Chondrocyte (in vitro differentiated cells): ENCODE measurements at places on chromosomes 1 and 21. TPM values are rescaled to one million over a fixed set of nuclear protein-coding genes. Genes with fewer than 3 reads are reported as not detected.
A peak's percentile ranks its signal among the peaks of the same experiment; 100 is the strongest.

DNA sequence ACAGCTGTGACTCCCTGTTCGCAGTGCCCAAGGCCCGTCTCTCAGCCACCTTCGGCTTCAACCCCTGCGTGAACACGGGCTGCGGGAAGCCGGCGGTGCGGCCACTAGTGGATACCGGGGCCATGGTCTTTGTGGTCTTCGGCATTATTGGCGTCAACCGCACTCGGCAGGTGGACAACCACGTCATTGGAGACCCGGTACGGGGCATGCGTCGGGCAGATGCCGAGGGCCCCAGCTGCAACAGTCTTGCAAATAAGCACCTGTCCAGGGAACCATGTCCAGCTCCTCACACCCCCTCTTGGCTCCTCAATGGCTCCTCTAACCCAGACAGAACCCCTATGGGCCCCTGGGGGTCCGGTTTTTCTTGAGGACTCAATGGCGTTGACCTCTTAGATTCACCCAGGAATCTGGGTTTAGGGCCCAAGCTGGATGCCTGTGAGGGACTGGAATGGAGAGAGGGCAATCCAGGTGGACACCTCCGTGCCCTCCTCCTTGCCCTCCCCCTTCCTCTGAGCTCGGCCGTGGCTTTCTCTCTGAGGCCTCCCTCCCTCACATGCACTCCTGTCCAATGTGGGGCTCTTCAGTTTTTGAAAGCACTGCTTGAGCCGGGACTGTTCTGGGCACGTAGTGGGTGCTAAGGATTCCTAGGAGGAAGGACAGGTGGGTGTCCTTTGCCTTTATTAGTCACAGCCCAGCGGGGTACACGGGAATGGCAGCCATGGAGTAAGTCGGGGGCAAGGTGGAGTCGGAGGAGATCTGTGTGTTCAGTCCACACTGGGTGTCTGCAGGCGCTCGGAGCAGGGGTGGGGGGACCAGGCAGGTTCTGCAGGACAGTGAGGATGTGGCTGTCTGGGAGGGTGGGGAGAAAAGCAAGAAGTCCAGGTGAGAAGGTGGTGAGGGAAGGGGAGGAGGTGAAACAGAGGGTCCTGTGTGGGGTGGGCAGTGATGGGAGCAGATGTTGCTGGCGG lies 51.1 kb downstream of the DISP3 start:
- DNase-seq, result peak; percentile 81
- H3K27ac ChIP-seq, result no peak overlapping the region
- no peaks in the 10 kb centered on the region for H3K36me3 ChIP-seq
- H3K27me3 ChIP-seq, result peaks cover 2% of the 10 kb centered on the region
- H3K4me3 ChIP-seq, result no peak overlapping the region

DNA sequence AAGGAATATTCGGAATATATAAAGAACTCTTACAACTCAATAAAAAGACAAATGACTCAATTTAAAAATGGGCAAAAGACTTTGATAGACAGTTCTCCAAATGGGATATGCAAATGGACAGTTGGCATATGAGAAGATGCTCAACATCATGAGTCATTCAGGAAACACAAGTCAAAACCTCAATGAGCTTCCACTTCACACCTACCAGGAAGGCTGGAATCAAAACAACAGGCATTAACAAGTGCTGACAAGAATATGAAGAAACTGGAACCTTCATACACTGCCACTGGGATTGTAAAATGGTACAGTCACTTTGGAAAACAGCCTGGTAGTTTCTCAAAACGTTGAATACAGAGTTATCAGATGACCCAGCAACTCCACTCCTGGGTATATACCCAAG lies 17.2 kb downstream of the PGBD5 start:
- no peak overlapping the region for H3K27ac ChIP-seq
- H3K4me1 ChIP-seq, result no peaks in the 10 kb centered on the region
- DNase-seq, result no peak
- H3K36me3 ChIP-seq, result peaks cover 1% of the 10 kb centered on the region

DNA sequence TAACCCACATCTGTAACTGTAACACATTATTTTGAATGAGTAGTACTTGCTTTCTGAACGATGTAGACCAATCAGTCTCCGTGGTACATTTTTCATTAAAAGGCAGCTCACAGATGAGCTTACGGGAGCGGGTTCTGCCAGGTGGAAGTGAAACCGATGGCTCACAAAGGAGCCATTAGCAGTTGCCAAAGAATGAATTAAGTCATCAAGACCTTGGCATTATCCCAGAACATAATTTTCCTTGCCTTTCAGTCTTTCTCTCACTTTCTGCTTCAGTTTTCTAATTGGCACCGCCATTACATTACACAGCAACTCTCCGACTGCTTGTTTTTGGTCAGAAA lies 33.5 kb upstream of the UTS2 start:
- H3K4me3 ChIP-seq, result no peak overlapping the region
- no peak overlapping the region for H3K27ac ChIP-seq
- H3K36me3 ChIP-seq, result no peaks in the 10 kb centered on the region
- peaks cover 17% of the 10 kb centered on the region for H3K27me3 ChIP-seq
- no peak for DNase-seq

Gene AGBL4
- total RNA-seq, result not detected in 3 replicates

Gene CORT
- total RNA-seq, result 0.65 TPM in 1 of 3 replicates, not detected in the others
